ENCODE measurements at places on chromosomes 11 and 22. TPM values are rescaled to one million over a fixed set of nuclear protein-coding genes. Genes with fewer than 3 reads are reported as not detected.

Gene SPTBN2
- total RNA-seq = not detected

Gene ASPHD2
- 1.6 TPM for total RNA-seq

Gene EFCAB6
- total RNA-seq = 0.26 TPM

Gene KDM4D
- not detected for total RNA-seq

Gene CCDC188
- not detected for total RNA-seq

Gene TMPRSS5
- 0.60 TPM for total RNA-seq

Gene MS4A12
- total RNA-seq = not detected

Gene MCHR1
- total RNA-seq = not detected

Gene NEAT1
- total RNA-seq = 1,031 TPM

Gene SHISA8
- 0.24 TPM for total RNA-seq

Gene PATE2
- not detected for total RNA-seq

Gene PTPRCAP
- 301 TPM for total RNA-seq

Gene GAS2
- 2.5 TPM for total RNA-seq

Gene EMID1
- 1.3 TPM for total RNA-seq

Gene MUC6
- total RNA-seq = not detected

Gene IL17REL
- not detected for total RNA-seq

Gene CRKL
- total RNA-seq = 71.2 TPM

Gene CSF2RB
- 274 TPM for total RNA-seq

Gene IGF2
- total RNA-seq = not detected

Gene CD59
- 29.4 TPM for total RNA-seq

Gene C1QTNF6
- 6.0 TPM for total RNA-seq

Gene FJX1
- not detected for total RNA-seq

Gene FAM83F
- total RNA-seq = not detected

Gene TMEM41B
- total RNA-seq = 37.0 TPM

Gene CCDC157
- total RNA-seq = 8.4 TPM

Gene HMOX1
- total RNA-seq = 7.5 TPM

Gene NLRP6
- 3.0 TPM for total RNA-seq

Gene SLC6A5
- total RNA-seq = not detected

Gene OR6A2
- not detected for total RNA-seq

Gene FGF4
- not detected for total RNA-seq

Gene LRRC74B
- 0.11 TPM for total RNA-seq

Gene DCHS1
- 0.49 TPM for total RNA-seq

Gene C11orf65
- 0.14 TPM for total RNA-seq

Gene TST
- total RNA-seq = 3.1 TPM

Gene NDUFS3
- 138 TPM for total RNA-seq

Gene PRRG4
- total RNA-seq = 0.25 TPM

Gene TMX2
- total RNA-seq = 45.7 TPM

Gene HNRNPUL2
- 58.0 TPM for total RNA-seq

Gene NRXN2
- total RNA-seq = 7.7 TPM

Gene GLB1L2
- total RNA-seq = 0.61 TPM

Gene KDM4E
- not detected for total RNA-seq

Gene TRMT2A
- 86.4 TPM for total RNA-seq

Gene SMC1B
- 0.07 TPM for total RNA-seq

Gene DDTL
- total RNA-seq = not detected

Gene C1QTNF5
- total RNA-seq = not detected

All from natural killer cell (primary cell).